Uterus (tissue), 4 donors: ENCODE measurements at places on chromosomes 5 and 9. TPM values are rescaled to one million over a fixed set of nuclear protein-coding genes. Genes with fewer than 3 reads are reported as not detected.

MYORG gene
- total RNA-seq, result 6.6 TPM

AIF1L gene
- 4.9 TPM for total RNA-seq

TSLP gene
- 0.76 TPM for total RNA-seq

RRAGA gene
- total RNA-seq, result 76.4 TPM
